ENCODE measurements at places on chromosomes 4 and X.

DNA sequence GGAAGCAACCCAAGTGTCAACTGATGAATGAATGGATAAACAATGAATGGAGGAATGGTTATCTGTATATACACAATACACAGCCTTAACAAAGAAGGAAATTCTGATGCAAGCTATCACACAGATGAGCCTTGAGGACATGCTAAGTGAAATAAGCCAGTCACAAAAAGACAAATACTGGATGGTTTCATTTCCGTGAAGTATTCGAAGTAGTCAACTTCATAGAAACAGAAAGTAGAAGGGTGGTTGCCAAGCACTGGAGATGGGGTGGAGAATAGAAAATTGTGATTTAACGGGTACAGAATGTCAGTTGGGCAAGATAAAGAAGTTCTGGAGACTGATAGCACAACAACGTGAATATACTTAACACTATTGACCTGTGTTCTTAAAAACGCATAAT is 28.2 kb downstream of the CENPU start:
- no peak for DNase-seq

GRCh38 chrX:115260330-115260729 is 26.4 kb upstream of the LRCH2 start:
- no peak for DNase-seq

GRCh38 chr4:84916227-84916626 is 50.3 kb downstream of the WDFY3 start:
- DNase-seq = no peak

DNA sequence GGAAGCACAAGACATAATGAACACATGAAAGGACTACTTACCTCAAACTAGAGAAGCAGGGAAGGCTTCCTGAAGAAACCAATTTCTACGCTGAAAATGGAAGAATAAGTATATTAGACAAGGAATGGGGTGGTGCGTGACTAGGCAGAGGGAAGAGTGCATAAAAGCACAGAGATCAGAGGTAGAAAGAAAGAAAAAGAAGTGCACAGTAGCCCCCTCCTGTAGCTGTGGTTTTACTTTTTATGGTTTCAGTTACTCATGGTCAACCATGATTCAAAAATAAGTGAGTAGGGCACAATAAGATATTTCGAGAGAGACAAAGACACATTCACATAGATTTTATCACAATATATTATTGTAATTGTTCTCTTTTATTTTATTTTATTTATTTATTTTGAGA is 934.5 kb upstream of the INTU start:
- no peak for DNase-seq

GRCh38 chr4:171742436-171742835 is 70.8 kb upstream of the GALNTL6 start:
- no peak for DNase-seq

- DNase-seq = no peak
Observed at GRCh38 chrX:120269373-120270035, 18.9 kb downstream of the ZBTB33 start.

- no peak for DNase-seq
Observed at GRCh38 chrX:37809970-37810369, 30.1 kb downstream of the CYBB start.

GRCh38 chrX:1172496-1172895 is 40.0 kb downstream of the CRLF2 start:
- no peak for DNase-seq

DNA sequence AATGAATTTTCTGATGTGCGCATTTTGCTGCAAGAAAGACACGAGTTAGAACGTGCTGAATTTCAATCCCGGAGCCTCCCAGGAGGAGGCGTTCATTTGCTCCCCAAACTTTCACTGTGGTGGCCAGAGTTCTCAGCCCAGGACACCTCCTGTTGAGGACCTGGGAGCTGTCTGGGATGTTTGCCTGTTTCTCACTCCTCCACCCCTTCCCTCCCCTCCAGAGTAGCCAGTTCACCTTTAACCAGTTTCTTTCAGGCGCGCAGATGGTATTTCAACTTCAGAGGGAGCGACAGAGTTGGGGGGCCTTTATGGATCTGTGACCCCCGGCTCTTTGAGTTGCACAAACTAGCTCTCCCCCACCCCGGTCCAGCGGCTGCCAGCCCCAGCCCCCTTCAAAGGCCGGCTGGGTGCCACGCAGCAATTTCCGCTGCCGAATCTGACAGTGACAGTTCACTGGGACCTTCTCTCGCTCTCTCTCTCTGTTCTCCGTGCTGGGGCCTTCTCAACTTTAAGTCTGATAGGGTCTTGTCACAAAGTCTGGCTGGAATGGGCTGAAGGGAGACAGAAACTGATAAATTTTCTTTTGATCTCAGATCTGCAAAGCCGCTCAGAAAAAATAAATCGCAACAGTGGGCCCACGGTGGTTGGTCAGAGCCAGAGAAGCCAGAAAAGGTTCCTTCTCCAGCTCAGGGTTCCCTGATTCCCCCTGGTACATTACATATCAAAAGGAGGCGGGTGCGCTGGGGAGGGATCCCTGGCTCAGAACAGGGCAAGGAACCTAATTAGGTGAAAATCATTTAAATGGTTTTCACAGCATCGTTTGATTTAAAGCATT is 100.0 kb upstream of the STX18 start:
- DNase-seq = no peak

GRCh38 chr4:8656711-8657380 is 64.3 kb downstream of the CPZ start:
- no peak for DNase-seq

GRCh38 chr4:85514117-85514516 is 39.2 kb downstream of the ARHGAP24 start:
- no peak for DNase-seq

GRCh38 chr4:8849266-8850073 is 22.2 kb downstream of the HMX1 start:
- no peak for DNase-seq

DNA sequence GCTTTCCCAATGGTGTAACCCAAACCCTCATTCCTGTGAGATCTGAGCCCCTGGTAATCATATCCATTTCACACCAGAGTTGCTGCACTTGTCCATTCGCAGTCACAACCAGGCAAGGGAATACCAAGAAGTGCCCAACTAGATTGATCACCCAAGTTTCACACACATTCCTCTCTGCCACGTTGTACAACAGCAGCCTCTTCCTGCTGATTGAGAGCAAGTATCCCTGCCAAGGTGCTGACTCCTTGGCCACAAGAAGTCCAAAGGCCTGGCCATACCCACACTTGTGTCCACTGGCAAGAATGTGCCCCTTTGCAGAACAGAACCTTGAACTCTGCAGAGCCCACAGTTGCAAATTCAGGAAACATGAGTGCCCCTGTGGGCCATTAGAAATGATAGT is 6.5 kb upstream of the ACOT9 start:
- no peak for DNase-seq

- DNase-seq = no peak
Observed at GRCh38 chr4:62410371-62411003, 1210.4 kb downstream of the ADGRL3 start.

DNA sequence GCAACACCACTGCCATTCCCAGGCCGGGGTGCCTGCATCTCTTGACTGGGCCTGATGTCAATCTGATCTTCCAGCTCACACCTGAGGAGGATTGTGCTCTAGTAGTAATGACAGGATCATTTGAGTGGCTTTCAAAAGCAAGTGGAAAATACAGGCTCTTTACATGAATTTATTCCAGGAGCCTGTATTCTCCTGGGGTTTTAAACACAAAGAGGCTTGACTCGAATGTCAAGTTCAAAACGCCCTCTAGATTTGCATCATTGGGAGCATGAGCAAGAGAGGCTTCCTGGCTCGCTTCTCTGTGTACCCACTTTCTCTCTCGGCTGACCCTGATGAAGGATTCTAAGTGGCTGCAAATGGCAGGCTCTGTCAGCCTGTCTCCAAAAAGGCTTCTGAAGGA is 199.5 kb upstream of the PUDP start:
- no peak for DNase-seq

GRCh38 chr4:127632420-127633403 is at the start of gene INTU:
INTU (plus strand) TSS chr4:127632957; CDS start chr4:127633035, 78 bp downstream.
- DNase-seq = peak; percentile 44

- DNase-seq = peak; percentile 15
Observed at GRCh38 chrX:135931644-135932487, 38.4 kb downstream of the SAGE1 start.

- DNase-seq = no peak
Observed at GRCh38 chrX:101442085-101442484, 34.1 kb downstream of the HNRNPH2 start.

DNA sequence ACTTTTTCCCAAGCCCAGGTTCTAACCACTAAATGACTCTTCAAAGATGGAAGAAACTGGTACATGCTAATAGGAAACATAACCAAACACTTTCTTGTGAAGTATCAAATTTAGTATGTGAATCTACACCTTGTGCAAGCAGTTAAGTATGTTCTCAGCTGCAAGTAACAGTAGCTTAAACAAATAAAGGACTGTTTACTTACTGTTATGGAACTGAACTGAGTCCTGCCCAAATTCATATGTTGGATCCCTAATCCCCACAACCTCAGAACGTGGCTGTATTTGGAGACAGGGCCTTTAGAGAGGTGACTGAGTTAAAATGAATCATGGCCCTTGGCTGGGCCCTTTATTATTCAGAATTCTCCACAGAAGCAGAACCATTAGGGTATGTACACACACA is 178.7 kb downstream of the KDR start:
- DNase-seq = no peak

DNA sequence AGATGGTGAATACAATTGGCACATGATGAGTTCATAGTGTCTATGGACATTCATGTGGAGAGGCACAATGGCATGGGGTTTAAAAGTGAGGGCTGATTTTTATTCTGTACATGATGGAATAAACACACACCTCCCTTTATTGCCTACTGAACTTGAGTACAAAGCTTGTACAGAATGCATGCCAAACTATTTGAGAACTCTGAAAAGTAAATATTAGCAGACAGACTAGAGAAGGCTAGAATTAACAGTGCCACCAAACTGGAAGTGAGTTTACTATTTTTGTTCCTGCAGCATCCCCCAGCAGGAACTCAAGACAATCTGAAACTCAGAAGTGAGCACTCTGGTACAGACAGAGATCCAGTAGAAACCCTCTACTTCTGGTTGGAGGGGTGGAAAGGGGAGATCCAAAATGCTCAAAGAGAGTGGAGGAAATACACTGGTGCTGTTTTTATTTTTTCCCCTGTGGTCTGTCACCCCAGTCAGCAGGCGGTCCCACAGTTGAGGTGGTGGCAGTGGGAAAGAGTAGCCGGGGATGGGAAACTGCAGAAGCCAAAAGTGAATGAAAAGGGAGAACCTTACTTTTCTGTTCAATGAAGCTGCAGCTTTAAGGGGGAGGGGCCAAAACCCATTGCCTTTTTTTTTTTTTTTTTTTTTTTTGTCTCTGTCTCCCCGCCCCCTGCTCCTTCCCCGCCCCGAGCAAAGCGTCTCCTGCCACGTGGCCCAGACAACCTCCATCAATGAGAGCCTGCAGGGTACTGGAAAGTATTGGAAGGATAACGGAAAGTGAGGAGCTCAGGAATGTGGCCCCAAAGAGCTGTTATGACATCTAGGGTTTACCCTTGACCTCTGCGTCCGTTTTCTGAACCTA is 20.5 kb downstream of the AKAP4 start:
- no peak for DNase-seq

DNA sequence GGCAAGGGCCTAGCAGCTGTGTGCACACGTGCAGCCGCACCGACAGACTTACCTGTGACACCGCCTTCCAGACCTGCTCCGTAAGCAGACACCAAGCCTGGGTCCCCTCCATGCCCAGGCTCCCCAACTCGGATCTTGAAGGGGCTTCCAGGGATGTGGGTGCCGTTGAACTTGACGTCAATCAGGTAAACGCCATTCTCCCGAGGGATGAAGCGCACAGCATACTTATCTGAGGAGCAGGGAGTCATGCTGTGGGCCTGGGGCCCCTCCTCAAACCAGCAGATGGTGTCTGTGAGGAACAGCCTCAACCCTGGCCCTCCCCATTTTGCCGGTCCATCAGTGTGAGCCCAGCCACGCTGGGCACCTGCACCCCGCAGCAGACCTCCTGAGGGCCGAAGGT is 24.5 kb downstream of the FLNA start:
- DNase-seq = no peak

- DNase-seq = no peak
Observed at GRCh38 chr4:89837993-89838390, 1.0 kb upstream of the SNCA start.

DNA sequence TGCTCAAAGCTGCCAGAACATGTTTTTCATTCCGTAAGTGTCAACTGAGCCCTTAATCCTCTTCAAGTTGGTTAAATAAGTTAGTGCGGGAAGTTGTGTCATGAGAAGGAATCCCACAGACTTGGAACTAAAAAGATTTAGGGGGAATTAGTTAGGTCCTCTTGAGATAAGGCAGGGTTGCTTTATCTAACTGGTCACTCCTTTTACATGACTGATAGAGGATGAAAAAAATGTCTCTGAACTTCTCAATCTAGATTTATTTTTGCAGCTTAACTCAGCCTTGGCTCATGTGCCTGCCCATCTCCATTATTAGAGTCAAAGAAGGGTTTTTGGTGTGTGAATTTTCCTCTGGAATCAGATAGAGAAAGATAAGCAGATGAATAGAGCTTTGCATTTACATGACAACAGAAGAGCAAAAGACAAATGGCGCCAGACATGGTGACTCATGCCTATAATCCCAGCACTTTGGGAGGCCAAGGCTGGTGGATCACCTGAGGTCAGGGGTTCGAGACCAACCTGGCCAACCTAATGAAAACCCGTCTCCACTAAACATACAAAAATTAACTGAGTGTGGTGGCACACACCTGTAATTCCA is 882.9 kb downstream of the RPA4 start:
- no peak for DNase-seq

- peak; percentile 9 for DNase-seq
Observed at GRCh38 chr4:37244583-37245390, at the start of gene NWD2. NWD2 (plus strand) TSS chr4:37244743; CDS start chr4:37245068, 325 bp downstream.

DNA sequence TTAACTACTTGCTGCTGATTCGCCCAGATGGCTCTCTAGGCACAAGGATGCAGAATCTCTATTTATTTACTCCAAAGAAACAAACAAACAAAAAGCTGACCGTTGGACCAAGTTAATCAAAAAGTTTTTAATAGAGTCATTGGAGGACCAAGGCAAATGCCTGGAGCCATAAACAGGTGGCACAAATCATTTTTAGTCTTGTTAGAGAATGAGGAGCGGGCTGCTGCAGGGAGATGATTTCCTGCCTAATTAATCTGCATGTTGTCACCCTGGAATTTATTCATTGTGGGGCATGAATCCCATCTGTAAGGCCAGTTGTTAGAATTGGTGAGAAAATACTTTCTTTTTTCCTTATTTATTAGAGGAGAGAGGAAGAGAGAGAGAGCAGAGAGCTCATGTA is 147.4 kb upstream of the GATB start:
- DNase-seq = no peak

DNA sequence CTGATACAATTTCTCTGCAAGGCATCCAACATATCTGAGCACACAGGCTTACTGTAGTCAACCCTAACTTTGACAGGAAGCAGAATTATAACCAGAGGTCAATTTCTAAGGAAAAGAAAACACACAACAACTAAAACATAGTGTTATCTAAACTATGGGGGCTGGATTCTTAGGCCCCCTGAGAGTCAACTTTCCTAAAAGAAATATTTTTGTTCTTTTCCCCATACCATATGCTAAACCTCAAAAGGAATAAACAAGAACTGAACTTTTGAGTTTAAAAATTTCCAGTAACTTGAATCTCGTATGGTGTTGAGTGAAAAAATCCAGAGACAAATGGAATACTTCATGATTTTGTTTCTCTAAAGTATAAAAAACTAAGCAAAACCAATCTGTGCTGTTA is 42.9 kb downstream of the ATXN3L start:
- DNase-seq = no peak

GRCh38 chrX:131792789-131793462 is 230.2 kb upstream of the STK26 start:
- no peak for DNase-seq

GRCh38 chrX:115023811-115024210 is 6.4 kb upstream of the IL13RA2 start:
- no peak for DNase-seq

GRCh38 chr4:62550121-62550520 is 1350.0 kb downstream of the ADGRL3 start:
- no peak for DNase-seq
